ENCODE measurements at places on chromosomes 2 and 18.

DNA sequence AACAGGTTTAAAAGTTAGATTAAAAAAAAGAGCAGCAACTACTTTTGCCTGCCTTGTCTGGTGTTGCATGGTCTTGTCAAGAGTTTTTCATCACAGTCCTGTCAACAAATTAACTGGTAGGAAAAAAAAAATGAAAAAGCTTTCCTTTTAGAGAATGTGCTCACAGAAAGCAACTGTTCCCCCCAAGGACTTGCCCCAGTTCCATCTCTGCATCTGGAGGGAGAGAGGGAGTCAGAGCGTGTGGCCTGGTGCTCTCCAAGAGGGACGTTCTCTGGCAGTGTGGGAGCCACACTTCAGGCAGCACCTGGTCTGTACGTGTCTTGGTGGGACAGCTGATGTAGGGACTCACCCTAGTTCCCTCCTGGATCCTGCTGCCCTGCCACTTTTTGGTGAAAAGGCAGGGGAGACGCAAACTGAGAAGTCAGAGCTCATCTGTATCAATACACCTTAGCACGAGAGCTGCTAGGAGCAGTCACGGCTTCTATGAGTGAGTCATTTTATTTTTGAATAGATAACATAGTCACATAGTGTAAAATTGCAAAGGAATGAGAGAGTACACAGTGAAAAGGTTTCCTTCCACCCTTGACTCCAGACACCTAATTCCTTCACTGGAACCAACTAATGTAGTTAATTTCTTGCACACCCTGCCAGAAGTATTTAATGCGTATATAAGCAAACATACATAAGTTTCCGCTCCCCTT, 172.5 kb upstream of the MGAT5 start:
- DNase-seq, result no peak

DNA sequence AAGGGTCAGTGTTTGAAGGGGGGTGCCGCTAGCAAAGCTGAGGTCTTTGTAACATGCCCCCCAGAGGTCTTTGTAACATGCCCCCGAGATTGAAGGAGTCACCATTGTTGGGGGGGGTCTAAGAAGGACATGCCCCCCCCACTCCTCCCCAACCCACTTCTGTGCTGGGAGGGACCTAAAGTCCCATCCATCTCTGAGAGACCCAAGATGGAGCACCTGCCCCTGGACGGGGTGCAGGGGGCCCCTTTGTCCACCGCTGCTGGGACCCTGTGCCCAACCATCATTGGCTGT, 5.9 kb upstream of the ASIC4 start:
- no peak for DNase-seq

DNA sequence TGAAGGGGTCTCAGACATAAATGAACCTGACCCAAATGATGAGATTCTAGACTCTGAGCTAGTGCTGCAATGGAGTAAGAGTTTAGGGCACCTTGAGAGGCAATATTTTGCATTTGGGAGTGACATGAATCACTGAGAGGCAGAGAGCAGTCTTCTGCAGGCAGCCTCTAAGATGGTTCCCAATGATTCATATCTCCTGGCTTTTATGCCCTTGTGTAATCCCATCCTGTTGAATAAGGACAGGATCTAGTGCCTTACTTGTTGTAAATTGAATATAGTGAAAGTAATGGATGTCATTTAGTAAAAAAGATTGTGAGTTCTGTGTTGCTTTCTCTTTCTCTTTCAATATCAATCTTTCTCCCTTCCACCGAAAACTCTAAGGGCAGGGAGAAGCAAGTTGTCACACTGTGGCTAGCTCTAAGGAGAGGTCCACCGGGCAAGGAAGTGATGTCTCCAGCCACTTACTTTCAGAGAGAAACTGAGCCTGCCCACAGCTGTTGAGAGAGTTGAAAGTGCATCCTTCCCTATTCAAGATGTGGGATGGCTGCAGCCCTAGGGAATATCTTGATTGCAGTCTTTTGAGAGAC, 144.7 kb downstream of the TRIB2 start:
- no peak for DNase-seq

- DNase-seq, result no peak
Measured at GRCh38 chr2:240481720-240482119, 46.3 kb downstream of the GPC1 start.

Data from HTR-8/SVneo (cell line).